ENCODE measurements at places on chromosomes 5 and 9.
A peak's percentile ranks its signal among the peaks of the same experiment; 100 is the strongest.

GRCh38 chr9:71929791-71930440, 18.5 kb downstream of the C9orf85 start:
- DNase-seq, result no peak

DNA sequence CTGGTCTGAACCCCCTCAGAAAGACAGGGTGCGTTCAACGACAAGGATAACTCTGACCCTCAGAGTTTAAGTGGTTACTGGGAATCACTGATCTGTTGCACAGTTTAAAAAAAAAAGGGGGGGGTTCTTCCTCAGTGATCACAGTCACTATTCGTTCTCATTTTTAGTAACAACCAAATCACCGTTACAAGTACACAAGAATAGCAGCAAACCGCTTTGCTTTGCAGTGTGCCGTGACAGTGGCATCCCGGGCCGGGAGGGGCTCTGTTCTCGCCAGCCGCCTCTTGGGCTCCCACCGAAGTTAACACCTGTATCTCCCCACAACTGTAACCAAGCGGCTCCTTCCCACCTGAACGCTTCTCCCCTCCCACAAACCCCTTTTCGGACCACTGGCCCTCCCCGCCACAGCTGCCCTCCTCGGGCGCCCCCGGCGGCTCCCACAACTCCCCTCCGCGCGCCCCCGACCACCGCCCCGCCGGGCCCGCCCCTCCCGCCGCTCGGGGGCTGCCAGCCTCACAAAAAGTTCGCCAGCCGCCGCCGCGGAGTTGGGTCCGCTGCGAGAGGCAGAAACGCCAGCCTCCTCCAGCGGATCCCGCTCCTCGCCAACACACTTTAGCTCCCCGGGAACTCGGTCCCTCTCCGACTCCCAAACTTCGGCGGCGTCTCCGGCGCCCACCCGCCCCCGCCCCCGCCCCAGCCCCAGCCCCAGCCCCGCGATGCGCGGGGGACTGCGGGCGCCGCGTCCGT, 1.2 kb downstream of the SSBP2 start:
- DNase-seq, result no peak

GRCh38 chr5:151254556-151254955, 1.6 kb downstream of the GM2A start:
- no peak for DNase-seq

DNA sequence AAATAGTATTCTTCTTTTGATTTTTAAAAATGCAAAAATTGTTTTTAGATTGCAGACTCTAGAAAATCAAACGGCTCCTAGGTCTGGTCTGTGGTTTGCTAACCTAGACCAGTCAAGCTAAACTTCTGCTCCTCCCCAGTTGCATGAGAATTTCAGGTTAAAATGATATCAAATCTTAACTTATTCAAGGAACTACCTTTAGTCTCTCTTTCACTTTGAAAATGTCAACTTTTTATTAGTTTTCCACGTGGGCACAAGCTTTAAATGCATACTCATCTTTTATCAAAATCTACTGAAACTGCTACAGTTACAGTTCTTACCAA, 8.8 kb downstream of the CAMK4 start:
- DNase-seq, result no peak

DNA sequence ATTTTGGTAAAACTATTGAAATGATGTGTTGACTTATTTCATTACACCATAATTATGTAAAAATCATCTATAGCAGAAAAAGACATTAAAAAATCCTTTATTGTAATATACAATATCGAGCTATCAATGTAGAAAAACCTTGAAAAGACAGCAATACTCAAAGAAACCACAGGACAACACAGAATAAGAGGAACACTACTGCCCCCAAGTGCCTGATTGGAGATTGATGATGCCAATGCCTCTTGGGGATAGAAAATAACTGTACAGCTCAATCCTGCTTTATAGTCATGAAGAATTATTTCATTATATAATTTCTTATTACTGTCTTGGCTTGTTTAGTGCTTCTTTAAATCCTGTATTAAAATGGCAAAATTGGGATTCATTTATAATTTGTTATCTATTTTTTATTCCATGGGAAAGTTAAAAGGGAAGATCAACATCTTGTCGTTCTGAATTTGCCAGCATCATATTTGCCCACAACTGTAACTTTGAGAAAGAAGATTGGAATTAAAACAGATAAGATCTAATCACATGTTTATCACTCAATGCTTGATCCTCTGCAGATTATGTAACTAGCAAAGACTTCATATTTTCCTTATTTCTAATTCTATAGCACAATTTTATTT, 337.5 kb downstream of the CDH9 start:
- DNase-seq, result peak; percentile 78

GRCh38 chr9:110541950-110542349, 37.6 kb downstream of the SVEP1 start:
- no peak for DNase-seq

DNA sequence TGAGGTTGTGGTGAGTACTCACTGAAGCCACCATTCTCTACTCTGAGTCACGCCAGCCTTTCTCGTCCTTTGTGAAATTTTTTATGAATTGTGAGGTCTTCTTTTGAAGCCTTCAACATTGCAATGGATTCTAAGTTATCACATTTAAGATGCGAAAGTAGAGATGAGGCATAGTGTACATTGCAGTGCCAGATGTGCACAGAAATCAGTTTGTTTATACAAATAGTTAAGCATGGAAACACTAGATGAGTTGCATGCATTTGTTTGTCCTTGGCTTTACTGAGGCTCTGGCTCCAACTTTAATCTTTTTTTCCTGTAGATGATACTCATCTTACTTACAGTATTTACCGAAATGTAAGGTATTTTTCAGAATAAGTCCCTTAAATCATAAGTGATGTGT, 453.7 kb upstream of the RIOK2 start:
- DNase-seq, result no peak

DNA sequence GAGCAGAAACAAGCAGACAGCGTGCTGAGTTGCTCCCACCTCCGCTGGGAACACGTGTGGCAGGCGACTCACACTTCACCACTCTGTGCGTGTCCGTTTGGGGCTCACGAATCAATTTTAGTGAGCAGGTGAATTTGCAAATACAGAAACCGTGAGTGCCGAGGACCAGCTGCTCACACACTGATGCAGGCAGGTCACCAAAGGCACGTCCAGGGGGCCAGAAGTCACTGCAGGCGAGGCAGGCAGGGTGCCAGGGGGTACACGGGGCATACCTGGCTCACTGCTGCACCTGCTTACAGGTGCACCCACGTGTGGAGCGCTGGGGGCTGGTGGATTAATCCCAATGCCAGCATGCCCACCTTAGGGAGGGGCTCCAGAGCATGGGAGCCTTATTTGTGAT, 68.8 kb downstream of the ZNF354C start:
- no peak for DNase-seq

- no peak for DNase-seq
These were observed 303.7 kb downstream of the CCDC171 start for GRCh38 chr9:15856591-15856990.
